ENCODE measurements at places on chromosomes 4 and X. TPM values are rescaled to one million over a fixed set of nuclear protein-coding genes. Genes with fewer than 3 reads are reported as not detected.

GRCh38 chr4:98720871-98721480 is 62.6 kb upstream of the TSPAN5 start:
- H3K4me3 ChIP-seq = no peak overlapping the region
- H3K4me1 ChIP-seq = no peaks in the 10 kb centered on the region
- DNase-seq = no peak
- H3K27ac ChIP-seq = no peak overlapping the region
- H3K27me3 ChIP-seq = no peaks in the 10 kb centered on the region
- H3K36me3 ChIP-seq = no peaks in the 10 kb centered on the region

DNA sequence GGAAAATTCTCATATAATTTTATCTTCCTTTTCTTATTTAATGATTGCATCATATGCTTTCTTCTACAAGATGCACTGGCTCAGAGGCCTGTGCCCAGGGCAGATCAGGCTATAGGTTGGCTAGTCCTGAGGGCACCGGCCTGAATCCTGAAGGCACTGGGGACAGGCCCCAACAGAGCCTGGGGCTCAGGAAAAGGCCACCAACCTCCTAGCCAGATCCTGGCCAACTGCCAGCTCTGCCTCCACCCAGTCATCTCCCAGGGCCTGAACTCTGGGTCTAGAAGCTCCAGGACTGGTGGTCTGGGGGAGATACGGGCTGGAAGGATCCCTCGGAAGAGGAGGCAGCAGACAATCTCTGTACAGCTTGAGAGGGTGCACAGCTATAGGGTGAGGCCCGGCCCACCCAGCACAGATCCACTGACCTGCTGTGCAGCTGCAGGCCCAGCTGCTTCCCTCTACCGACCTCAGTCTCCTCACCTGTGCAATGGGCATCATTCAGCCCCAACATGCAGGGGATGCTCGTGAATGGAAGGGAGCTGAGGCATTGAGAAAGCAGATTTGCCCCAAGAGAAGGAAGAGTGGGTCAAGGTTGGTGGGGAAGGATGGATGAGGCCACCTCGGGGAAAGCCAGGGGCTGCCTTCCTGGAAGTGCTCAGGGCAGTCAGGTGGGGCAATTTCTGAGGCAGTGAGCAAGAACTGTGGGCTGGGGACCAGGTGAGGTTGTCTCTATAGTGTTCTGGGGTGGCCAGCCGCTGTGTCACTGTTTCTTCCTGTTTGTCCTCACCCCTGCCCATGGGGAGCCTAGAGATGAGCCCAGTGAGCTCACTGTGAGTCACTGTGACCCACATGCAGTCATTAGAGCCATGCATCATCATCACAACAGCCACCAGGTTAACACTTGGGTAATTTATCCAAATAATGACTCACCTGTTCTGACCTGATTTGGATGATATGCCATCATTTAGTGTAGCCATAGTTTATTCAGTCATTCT is 22.4 kb upstream of the XAGE2 start:
- H3K27me3 ChIP-seq = no peaks in the 10 kb centered on the region
- H3K4me3 ChIP-seq = no peak overlapping the region
- no peaks in the 10 kb centered on the region for H3K36me3 ChIP-seq

- no peaks in the 10 kb centered on the region for H3K36me3 ChIP-seq
- no peaks in the 10 kb centered on the region for H3K27me3 ChIP-seq
- no peak overlapping the region for H3K27ac ChIP-seq
- no peak for DNase-seq
- H3K4me3 ChIP-seq = no peak overlapping the region
- H3K4me1 ChIP-seq = no peaks in the 10 kb centered on the region
Measured at GRCh38 chr4:103150677-103151076, 47.5 kb downstream of the CENPE start.

DNA sequence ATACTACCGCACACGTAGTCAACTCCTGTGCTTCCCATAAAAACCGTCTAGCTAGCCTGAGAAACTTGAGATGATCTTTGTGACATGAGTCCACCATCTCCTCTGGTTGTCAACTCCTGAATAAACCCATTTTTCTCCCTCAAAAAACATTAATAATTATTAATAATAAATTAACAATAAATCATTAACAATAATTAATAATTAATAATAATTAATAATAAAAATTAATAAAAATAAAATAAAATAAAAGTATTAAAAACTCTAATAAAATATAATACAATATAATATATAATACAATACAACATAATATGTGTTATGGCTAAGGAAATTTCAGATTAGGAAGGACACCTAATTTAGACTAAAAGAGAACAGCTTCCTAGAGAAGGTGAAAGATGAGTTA is 20.7 kb upstream of the TMPRSS11E start:
- H3K27me3 ChIP-seq = no peaks in the 10 kb centered on the region
- no peak for DNase-seq
- no peaks in the 10 kb centered on the region for H3K4me1 ChIP-seq
- H3K4me3 ChIP-seq = no peak overlapping the region
- H3K27ac ChIP-seq = no peak overlapping the region

DNA sequence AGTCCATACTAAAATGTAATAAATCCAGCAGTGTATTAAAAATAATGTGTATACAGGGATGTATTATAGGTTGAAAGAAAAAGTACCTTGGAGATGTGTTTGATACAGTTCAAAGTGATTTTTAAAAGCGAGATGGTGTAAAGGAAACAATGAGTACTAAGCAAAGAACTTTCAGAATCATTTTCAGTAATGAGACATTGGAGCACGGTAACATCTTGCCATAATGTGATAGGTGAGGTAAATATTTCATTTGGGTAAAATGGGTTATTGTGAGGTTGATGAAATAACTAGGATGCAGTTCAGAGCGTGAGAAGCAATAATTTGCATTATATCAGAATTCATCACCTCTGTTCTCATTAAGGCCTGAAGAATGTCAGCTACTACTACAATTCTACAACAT is 25.9 kb downstream of the EIF2S3 start:
- no peaks in the 10 kb centered on the region for H3K4me1 ChIP-seq
- DNase-seq = no peak
- no peaks in the 10 kb centered on the region for H3K27me3 ChIP-seq
- no peaks in the 10 kb centered on the region for H3K36me3 ChIP-seq

DNA sequence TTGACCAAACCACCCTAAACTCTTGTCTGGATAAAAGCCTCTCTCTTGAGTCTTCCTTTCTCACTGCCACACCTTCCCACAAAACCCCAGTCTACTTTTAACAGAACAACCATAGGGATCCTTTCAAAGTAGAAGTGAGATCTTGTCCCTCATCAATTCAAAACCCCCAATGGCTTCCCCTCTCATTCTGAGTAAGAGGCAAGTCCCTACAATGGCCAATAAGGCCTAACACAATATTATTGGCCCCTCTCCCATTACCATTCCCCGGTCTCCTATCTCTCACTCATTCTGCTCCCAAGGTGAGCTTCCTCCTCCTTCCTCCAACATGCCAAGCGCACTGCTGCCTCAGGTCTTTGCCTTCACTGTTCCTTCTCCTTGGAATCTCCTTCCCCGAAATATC is 57.1 kb downstream of the REELD1 start:
- no peak overlapping the region for H3K4me3 ChIP-seq
- no peaks in the 10 kb centered on the region for H3K4me1 ChIP-seq
- no peak for DNase-seq
- no peaks in the 10 kb centered on the region for H3K36me3 ChIP-seq

DNA sequence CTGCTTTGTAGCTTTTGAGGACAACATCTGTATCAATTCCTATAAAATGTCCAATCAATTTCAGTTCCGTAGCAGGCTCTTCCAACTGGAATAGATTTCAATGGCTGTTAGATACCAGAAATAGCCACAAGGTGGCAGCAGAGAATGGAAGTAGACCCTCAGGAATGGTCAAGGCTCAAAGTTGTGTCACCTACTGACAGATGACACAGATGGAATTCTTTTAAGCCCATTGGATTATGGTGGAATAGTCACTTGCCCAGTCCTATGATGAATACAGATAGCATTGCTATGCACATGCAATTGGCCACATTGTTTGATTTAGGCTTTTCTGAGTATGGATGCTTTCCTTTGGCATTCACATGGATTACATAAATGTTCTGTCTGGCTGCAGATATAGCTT is 130.4 kb upstream of the RADX start:
- no peaks in the 10 kb centered on the region for H3K36me3 ChIP-seq
- H3K27me3 ChIP-seq = no peaks in the 10 kb centered on the region
- no peak overlapping the region for H3K27ac ChIP-seq
- no peak overlapping the region for H3K4me3 ChIP-seq
- H3K4me1 ChIP-seq = no peaks in the 10 kb centered on the region
- no peak for DNase-seq

DNA sequence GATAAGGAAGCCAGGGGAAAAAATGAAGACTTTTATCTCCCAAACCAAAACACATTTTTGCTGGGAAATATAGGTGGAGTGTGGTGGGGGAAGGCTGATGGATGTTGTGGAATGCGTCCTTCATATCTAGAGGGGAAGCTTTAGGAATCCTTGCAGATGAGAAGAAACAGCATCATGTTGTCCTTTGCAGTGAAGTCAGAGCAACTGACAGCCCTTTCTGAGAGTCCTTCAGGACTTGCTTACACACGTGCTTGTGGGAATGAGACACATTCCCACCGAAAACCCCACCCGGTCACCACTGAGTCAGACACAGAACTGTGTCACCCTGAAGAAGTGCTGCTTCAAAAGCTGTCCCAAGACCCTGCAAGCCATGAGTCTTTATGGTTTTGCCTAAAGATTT is 81.5 kb downstream of the SHROOM2 start:
- H3K4me3 ChIP-seq = no peak overlapping the region
- no peaks in the 10 kb centered on the region for H3K4me1 ChIP-seq
- no peaks in the 10 kb centered on the region for H3K36me3 ChIP-seq
- no peak for DNase-seq

GRCh38 chrX:44785652-44786051 is 58.2 kb upstream of the DUSP21 start:
- no peaks in the 10 kb centered on the region for H3K4me1 ChIP-seq
- H3K27me3 ChIP-seq = no peaks in the 10 kb centered on the region
- no peak overlapping the region for H3K27ac ChIP-seq
- H3K36me3 ChIP-seq = no peaks in the 10 kb centered on the region
- no peak overlapping the region for H3K4me3 ChIP-seq
- no peak for DNase-seq

- no peak overlapping the region for H3K27ac ChIP-seq
- H3K4me3 ChIP-seq = no peak overlapping the region
- DNase-seq = no peak
Measured at GRCh38 chr4:153025406-153025805, 89.3 kb downstream of the FHDC1 start.

- DNase-seq = no peak
- H3K36me3 ChIP-seq = no peaks in the 10 kb centered on the region
- no peaks in the 10 kb centered on the region for H3K4me1 ChIP-seq
- H3K4me3 ChIP-seq = no peak overlapping the region
Measured at GRCh38 chr4:92992758-92993157, 689.0 kb downstream of the GRID2 start.

- H3K36me3 ChIP-seq = no peaks in the 10 kb centered on the region
- no peaks in the 10 kb centered on the region for H3K27me3 ChIP-seq
- H3K4me3 ChIP-seq = no peak overlapping the region
- no peaks in the 10 kb centered on the region for H3K4me1 ChIP-seq
- no peak for DNase-seq
- no peak overlapping the region for H3K27ac ChIP-seq
Measured at GRCh38 chrX:116824785-116825184, 362.0 kb upstream of the CT83 start.

GRCh38 chr4:89439533-89439932 is 131.9 kb upstream of the GPRIN3 start:
- DNase-seq = no peak
- H3K4me1 ChIP-seq = no peaks in the 10 kb centered on the region
- no peaks in the 10 kb centered on the region for H3K36me3 ChIP-seq

GRCh38 chr4:19883841-19884240 is 367.9 kb upstream of the SLIT2 start:
- no peaks in the 10 kb centered on the region for H3K4me1 ChIP-seq
- no peaks in the 10 kb centered on the region for H3K36me3 ChIP-seq
- H3K27me3 ChIP-seq = no peaks in the 10 kb centered on the region
- no peak overlapping the region for H3K4me3 ChIP-seq
- DNase-seq = no peak

DNA sequence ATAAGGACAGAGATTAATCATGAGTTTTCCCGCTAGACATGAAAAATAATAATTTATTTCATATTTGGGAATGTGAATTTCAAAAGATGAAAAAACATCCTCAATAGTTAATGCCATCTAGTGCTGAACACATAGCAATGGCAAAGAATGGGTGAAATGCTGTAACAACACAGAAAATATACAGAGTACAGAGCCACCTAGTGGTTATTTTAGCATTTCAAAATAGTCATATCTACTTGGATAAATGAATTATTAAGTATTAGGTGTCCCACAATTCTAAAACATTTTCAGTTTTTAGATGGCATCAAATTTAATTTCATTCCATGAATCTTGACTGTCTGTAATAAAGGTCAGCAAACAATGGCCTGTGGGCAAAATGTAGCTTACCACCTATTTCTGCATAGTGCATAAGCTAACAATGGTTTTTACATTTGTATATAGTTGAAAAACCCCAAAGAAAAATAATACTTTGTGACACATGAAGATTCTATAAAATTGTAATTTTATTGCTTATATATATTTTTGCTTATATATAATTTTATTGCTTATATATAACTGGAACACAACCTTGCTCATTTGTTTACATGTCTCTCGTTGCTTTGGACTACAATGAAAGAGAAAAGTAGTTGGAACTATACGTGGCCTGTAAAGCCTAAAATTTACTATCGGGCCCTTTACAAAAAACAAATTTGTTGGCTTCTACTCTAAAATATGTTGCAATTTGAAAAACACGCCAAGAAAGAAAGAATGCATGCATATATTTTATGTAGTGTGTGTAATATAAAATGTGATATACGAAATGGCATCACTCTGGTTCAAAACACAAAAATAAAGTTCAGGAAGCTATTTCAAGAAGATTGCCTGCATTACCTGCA is 99.1 kb upstream of the FAM47C start:
- H3K27me3 ChIP-seq = no peaks in the 10 kb centered on the region
- no peaks in the 10 kb centered on the region for H3K4me1 ChIP-seq
- no peak for DNase-seq

DNA sequence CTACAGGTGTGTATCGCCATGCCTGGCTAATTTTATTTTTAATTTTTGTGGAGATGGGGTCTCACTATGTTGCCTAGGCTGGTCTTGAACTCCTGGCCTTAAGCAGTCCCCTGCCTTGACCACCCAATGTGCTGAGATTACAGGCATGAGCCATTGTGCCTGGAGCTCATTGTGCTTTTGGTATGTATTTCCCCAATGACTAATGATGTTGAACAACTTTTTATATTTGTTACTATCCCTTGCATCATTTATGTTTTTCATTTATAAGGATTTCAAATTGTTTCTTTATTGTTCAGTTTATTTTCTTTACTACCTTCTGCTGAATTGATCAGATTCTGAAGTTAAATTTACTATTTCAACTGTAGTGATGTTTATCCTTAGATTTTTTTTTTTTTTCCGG is 199.7 kb downstream of the CEP135 start:
- no peaks in the 10 kb centered on the region for H3K4me1 ChIP-seq
- no peak overlapping the region for H3K27ac ChIP-seq
- H3K4me3 ChIP-seq = no peak overlapping the region
- DNase-seq = no peak

Gene FHDC1
- 1.1 TPM for total RNA-seq

Gene CABS1
- total RNA-seq = not detected

Gene SFRP2
- 12.1 TPM for total RNA-seq

Gene KLHL4
- 2.1 TPM for total RNA-seq

Gene TKTL1
- total RNA-seq = not detected

Gene DKK2
- total RNA-seq = 3.9 TPM

Gene TMEM271
- 0.36 TPM for total RNA-seq

Gene ENAM
- total RNA-seq = under 0.01 TPM

Gene LRP2BP
- 1.8 TPM for total RNA-seq

All from sigmoid colon (tissue), 7 donors.